ENCODE measurements at places on chromosomes 13 and 19. TPM values are rescaled to one million over a fixed set of nuclear protein-coding genes. Genes with fewer than 3 reads are reported as not detected.
A peak's percentile ranks its signal among the peaks of the same experiment; 100 is the strongest.

DNA sequence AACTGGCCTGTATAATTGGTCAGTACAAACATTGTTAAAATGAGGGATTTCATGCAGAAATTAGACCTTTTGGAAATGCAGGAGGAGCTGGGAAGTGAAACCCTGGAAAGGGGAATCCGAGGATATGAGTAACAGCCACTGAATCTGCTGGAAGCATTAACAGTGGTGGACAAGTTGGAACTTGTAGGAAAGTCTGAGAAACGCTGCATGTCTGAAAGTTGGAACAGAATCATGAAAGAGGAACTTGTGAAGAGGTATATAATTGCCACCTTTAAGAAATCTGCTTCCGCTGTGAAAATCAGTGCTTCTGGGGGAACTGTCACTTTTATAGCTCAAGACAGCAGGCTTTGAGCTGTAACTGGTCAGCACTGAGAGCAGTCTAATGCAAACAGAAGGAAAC, 716.5 kb upstream of the PRR20A start:
- H3K36me3 ChIP-seq = no peaks in the 10 kb centered on the region
- H3K27me3 ChIP-seq = no peaks in the 10 kb centered on the region
- H3K4me1 ChIP-seq = no peaks in the 10 kb centered on the region
- DNase-seq = no peak

GRCh38 chr19:45376045-45376724, 5.8 kb upstream of the ERCC2 start:
- no peak overlapping the region for H3K4me3 ChIP-seq
- no peak overlapping the region for H3K27ac ChIP-seq
- DNase-seq = no peak
- peaks cover under 1% of the 10 kb centered on the region for H3K4me1 ChIP-seq

DNA sequence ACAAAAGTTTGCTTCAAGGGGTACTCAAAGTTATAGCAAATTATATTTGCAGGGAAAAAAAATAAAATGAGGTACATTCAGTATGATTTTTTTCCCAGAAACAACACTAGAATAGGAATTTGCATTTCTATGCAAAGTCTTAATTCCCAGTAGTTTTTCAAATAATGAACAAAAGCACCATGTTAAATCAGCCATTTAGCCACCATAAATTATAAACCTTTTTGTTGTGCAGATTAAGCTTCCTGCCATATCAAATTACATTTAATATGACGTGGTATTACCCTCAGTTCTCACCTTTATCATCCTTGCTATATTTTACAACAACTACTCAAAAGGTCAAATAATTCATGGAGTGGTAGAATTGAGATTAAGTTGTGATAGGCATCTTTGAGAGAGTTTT, 136.6 kb upstream of the FRY start:
- no peak overlapping the region for H3K4me3 ChIP-seq
- no peaks in the 10 kb centered on the region for H3K27me3 ChIP-seq
- peaks cover 15% of the 10 kb centered on the region for H3K4me1 ChIP-seq
- H3K27ac ChIP-seq = no peak overlapping the region

DNA sequence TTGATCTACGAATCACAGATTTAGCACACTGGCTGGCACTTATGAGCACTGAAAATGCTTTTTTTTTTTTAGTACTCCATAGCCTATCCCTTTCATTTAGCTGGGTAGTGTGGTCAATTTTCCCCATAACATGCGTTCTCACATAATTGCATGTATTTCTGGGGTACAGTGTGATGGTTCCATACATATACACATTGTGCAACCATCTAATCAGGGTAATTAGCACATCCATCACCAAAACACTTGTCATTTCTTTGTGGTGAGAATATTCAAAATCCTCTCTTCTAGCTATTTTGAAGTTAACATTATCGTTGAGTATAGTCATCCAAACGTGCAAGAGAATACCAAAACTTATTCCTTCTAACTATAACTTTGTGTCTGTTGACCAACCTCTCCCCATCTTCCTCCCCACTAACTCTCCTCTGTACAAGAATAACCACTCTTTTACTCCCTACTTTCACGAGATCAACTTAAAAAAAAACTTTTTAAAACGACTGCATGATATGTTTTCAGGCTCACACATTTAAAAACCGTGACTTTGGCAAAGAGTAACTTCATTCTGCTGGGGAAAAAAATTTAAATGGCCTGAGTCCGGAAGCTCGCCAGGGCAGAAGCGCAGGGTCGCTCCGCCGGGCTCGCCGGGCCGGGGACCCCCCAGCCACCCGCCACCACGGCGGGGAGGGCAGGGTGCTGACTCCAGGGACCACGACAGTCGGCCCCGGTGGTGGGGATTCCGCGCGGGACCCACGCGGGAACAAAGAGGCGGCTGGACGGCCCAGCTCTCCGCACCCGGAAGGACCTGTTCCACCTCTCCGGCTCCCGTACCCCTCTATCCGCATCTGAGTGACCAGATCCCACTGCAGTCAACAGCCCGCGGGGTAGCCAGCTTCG, 868 bp upstream of the UBAC2 start:
- H3K4me1 ChIP-seq = peaks cover 26% of the 10 kb centered on the region
- peak overlapping the region; percentile 97 for H3K4me3 ChIP-seq
- DNase-seq = no peak

Gene ZNF837
- total RNA-seq = 0.63 TPM
